ENCODE measurements at places on chromosomes 4 and X.

GRCh38 chrX:13215729-13216128 lies 104.1 kb downstream of the ATXN3L start:
- no peak for DNase-seq

DNA sequence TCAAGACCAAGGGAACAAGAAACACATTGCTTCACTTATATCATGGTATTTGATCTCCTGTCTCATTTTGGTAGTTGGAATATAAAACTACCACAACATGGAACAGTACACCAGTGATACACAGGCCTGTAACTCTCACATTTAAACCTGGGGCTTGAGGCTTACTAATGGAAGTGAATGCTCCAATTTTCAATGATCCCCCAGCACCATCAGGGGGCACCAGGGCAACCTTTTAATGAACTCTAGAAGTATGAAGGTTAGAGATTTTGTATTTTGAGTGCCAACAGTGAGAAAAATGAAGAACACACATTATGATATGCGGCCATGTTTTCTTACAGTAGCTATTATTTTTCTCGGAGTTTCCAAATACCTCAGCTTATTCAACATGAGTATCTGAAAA lies 50.7 kb downstream of the C4orf33 start:
- no peak for DNase-seq

DNA sequence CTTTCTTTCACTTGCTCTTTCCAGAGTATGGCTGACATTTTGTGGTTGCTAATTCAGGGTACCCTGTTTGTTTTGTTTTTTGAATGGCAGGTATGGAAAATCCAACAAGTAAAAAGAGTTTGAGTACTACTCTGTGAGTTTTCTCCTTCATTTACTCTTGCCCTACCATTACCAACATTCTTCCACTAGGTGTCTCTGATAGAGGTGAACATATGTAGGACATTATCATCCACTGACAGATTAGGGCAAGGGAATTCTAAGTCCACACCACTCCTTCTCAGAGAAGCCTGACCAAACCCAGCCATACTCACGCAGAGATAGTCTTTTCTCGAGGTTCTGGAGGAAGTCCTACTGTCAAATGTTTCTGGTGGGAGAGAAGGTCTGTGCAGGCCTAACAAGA lies 36.7 kb upstream of the HDAC8 start:
- DNase-seq = no peak

DNA sequence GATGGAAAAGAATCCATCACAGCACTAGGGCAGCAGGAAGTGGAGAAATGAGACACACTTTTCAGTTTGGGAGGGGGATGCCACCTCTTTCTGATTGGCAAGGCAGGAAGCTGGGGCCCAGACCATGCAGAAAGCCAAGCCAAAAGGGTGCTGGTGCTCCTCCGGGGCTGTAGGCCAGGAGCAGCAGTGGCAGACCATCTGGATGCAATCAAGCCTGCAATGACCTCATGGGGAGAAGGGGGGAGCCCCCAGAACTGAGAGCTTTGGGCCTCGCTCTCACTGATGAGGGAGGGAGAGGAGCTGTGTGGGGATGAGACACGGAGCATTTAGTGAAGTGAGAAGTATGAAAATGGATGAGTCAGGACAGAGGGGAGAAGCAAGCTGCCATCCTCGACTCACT lies 141.3 kb upstream of the NALF2 start:
- DNase-seq = peak; percentile 43

- DNase-seq = no peak
Measured at GRCh38 chrX:49111791-49112190, 11.7 kb downstream of the GPKOW start.

- DNase-seq = no peak
Measured at GRCh38 chrX:150889131-150889530, 9.3 kb downstream of the CD99L2 start.

All from ovary (tissue), 10 donors.